ENCODE measurements at places on chromosomes 1 and 21.

DNA sequence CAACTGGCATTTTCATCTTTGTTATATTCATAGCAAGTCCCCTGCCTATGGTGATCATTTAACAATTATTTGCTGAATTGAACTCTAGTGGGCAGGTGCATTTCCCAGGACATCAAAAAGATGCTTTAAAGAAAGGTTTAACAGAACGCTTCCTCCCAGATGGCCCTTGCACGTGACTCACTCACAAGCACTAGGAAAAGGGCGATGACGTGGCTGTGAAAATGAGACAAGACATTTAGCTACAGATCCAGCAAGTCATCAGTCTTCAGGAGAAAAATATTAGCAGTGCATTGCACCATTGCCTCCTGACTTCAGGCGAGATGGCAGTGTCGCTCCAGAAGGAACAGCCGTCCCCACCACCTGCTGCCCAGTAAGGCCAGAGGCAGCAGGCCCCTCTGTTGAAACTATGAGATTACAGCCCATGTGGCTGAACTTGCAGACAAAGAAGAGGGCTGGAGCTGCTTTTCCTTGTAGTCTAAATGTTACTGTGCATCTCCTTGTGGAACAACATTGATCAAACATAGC lies 37.2 kb downstream of the DSCAM start:
- no peak for DNase-seq

DNA sequence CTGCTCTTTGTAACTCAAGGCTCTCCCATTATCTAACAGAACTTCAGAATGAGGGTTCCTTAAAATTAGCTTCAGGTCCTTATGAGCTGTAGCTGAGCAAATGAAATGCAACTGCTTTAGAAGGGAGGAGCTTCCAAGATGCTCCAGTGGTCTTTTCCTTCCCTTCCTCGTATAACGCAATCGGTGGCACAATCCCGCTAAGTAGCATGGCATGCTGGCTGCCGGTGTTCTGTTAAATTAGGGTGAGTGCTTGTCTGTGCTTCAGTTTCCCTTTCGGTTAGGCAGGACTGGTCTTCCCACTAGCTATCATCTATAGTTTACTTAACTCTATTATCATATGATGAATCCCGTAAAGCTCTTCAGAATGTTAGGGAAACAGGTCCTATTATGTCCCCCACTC lies 917 bp downstream of the KIAA0040 start:
- peak; percentile 45 for DNase-seq

- no peak for DNase-seq
These were observed 30.9 kb downstream of the SMIM12 start for GRCh38 chr1:34828611-34829010.

DNA sequence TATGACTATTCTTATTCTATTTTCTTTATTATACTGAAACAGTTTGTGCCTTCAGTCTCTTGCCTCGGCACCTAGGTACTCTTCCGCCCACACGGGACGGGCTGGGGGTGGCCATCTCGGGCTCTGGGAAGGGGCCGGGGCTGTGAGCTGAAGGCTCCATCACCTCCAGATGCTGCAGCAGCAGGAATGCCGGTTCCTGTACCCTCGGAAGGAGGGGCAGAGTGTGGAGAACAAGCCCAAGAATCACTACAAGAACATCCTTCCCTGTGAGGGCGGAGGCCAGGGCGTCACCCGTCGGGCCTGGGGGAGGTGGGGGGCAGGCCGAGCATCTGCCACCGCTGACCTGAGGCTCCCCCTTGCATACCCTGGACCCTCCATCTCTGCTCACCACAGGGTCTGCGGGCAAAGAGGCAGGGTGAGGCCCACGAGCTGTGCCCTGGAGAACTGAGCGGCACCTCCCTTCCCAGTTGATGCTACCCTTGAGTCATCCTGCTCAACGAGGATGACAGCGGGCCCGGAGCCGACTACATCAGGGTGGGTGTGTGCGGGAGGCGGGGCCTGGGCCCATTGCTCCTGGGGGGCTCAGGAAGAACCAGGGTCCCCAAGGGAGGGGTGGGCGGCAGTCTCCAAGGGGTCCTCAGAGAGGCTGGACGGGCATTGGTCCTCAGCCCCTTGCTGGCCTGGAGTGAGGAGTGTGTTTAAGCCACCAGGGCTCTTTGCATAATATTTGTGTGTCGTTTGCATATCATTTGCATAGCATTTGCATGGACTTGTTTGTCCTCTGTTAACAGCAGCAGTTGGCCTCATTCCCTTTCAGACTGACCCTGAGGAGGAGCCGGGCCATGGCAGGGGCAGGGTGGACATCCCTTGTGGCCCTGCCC lies 7.5 kb downstream of the RNF223 start:
- no peak for DNase-seq

GRCh38 chr21:24577301-24577700 lies 1030.0 kb downstream of the MRPL39 start:
- no peak for DNase-seq

DNA sequence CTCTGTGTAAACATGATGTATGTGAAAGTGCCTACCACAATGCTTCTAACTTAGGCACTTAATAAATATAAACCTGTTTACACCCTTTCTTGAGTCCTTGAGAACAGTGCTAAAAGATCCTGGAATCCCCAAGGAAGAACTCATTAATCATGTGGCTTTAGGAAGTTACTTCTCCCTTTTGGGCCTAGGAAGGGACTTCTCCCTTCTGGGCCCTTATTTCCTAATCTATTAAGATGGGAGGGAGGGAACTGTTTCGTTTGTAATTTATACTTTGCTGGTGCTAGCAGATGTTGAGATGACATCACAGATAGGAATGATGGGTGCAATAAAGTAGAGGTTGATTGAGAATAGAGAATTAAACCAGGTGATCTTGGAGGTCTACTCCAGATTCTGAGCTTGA lies 1.2 kb downstream of the BTF3L4 start:
- DNase-seq = no peak

GRCh38 chr1:228346731-228347130 lies 59.9 kb downstream of the TRIM11 start:
- no peak for DNase-seq

GRCh38 chr1:20115479-20115878 lies 3.9 kb downstream of the PLA2G2D start:
- no peak for DNase-seq

DNA sequence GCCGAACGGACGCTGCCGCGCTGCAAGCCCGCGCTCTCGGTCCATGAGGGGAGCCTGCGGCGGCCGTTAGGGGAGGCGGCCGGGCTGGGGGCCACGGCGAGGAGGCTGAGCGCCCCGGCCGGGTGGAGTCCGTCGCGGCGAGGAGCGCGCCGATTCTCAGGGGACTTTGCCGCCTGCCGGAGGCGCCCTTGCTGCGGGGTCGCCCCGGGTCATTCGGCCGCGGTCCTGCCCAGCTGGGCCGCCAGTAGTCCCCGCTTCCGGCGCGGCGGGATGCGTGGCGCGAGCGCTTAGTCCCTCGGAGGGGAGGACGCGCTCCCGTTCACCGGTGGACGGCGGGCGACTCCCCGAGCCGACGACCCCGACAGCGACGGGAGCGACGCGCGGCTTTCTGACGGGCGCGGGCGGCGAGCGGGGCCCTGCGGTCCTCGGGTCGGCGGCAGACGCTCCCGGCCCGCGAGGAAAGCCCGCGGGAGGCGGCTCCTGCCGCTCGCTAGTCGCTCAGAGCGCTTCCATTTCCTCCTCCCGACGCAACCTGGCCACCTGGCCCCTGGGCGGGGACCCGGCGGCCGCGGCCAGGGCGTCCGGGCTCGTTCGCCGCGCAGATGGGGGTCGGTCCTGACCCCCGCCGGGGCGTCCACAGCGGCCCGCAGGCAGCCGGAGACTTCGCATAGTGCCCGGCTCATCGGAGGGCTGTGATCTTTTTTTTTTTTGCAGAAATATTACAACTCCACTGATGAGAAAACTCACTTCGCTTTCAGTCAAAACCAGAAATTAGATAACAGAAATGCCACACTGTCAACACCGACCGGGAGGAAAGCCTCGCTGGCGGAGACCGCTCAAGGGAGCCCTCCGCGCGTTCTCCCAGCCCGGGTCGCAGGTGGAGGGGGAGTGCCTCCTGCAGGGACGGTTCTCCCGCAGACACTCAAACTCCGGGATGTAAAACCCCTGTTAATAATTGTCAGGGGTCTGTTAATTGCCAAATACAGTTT lies 641 bp upstream of the ZBTB21 start:
- peak; percentile 32 for DNase-seq

- no peak for DNase-seq
These were observed 42.7 kb upstream of the LIN9 start for GRCh38 chr1:226351709-226352108.

- DNase-seq = no peak
These were observed 5.2 kb upstream of the EPB41 start for GRCh38 chr1:28909198-28909597.

DNA sequence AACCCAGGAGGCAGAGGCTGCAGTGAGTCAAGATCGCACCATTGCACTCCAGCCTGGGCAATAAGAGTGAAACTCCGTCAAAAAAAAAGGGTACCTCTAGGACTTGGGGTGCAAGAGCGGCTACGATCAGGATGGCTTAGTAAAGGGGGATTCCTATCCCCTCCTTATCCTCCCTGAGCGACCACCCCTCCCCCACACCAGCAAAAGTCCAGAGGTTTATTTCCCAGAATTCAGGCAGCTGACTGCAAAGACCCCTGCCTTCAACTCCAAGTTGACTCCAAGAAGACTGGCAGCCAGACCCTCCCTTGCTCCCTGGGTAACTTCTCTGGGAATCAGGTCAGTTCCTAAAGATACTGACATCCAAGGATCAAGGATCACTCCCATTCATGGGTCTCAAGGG lies 12.4 kb upstream of the PRDM16 start:
- DNase-seq = no peak

DNA sequence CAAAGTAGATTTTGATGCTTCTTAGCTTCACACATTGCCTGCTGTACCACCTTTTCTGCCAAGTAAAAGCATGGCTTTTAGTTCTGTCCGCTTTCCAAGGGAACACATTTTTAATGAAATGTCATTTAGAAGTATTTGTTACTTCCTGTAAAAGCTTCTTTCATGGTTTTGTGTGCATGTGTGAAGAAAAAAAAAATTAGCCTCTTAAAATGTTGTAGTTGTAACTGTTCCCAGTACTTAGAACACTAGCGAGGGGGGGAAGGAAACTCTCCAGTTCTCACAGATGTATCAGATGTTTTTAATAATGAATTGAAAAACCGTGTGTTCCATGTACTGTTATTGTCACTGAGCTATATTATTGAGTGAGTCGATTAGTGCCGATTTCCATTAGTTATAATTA lies 568.3 kb upstream of the ADGRL2 start:
- DNase-seq = no peak

- DNase-seq = no peak
These were observed 35.3 kb upstream of the RIPK4 start for GRCh38 chr21:41802198-41802584.

GRCh38 chr1:31108861-31109260 lies 43.3 kb upstream of the PUM1 start:
- DNase-seq = no peak

GRCh38 chr1:97186381-97186780 lies 464.8 kb downstream of the PTBP2 start:
- peak; percentile 4 for DNase-seq

DNA sequence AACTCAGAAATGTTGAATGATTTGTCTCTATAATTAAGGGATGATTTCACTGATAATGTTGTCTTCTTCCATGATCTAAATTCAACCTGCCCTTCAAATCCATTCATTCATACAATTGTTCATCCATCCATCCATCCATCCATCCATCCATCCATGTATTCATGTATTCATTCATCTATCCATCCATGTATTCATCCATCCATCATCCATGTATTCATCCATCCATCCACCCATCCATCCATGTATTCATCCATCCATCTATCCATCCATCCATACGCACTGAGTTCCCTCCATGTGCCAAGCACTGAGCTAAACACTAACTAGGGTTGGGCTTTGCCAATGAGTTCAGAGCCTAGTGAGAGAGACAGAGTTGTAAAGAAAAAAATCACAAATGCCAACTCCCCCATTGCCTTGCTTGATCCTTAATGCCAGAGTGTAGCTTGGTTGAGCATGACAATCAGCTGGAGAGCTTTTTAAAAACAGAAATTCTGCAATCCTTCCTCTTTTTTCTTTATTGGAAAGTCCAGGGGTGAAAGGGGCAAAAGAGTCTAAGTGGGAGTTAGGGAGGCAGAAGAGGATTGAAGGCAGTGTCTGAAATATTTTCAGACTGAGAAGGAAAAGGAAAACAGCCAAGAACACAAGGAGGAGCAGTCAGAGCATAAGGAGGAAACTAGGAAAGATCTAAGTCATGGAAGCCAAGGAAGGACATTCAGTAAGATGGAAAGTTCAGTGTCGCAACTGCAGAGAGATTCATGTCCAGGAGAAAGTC lies 92.4 kb upstream of the ERG start:
- no peak for DNase-seq

- DNase-seq = no peak
These were observed 129.7 kb upstream of the RUNX1 start for GRCh38 chr21:35178827-35179226.

GRCh38 chr1:234848972-234849649 lies 239.1 kb upstream of the IRF2BP2 start:
- no peak for DNase-seq

GRCh38 chr21:24372506-24372905 lies 1234.8 kb downstream of the MRPL39 start:
- no peak for DNase-seq

GRCh38 chr1:211267204-211267857 lies 8.2 kb downstream of the RCOR3 start:
- DNase-seq = no peak

DNA sequence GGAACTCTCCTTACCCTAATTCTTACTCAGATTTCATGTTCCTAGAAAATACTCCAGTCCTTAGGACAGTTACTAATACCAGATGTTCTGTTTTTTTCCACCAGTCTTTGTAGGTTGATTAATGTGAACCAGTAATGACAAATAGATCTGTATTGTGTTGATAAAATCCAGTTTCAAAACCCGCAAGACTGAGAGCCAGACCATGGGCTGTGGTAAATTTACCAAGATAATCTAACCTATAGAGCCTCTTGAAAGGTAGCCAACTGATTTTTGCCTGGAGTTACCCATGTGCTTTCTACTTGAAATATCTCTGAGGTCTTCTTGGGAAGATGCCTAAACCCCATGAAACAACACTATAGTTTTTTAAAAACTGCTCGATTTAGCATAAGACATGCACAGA lies 46.5 kb upstream of the CDC7 start:
- DNase-seq = no peak

DNA sequence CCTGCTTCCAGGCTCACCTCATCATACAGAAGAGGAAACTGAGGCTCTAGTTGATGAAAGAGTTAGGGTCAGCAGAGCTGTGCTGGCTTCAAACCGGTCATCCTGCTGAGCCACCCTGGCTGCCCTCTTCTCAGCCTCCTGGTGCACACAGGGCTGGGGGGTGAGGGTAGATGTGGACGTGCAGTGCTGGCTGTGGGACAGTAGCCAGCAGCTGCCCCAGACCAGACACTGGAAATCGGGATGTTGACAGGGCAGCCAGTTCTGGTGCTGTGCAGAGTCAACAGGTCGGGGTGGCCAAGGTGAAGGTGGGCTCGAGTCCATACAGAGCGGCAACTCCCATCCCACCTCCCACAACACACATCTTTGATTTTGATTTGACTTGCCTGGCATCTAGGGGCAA lies 1.5 kb upstream of the CLCNKA start:
- DNase-seq = no peak

DNA sequence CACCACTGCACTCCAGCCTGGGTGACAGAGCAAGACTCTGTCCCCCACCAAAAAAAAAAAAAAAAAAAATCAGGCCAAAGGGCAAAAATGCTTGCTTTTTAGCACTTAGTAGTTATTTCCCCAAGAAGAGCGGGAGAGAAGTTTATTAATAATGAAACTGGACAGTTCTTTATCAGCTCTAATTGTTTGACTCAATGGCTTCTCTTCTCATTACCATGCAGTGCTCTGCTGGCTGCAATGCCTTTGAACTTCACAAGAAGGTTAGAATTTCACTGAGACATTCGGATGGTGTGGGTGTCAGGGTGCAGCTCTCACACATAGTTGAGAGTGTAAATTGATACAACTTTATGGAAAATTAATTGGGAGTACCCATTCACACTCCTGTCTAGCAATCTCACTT lies 63.7 kb downstream of the EDARADD start:
- DNase-seq = no peak

Data from CD4-positive, alpha-beta T cell treated with Interleukin-12 subunit alpha and Interleukin-12 subunit beta, for 1 hour (primary cell).